ENCODE measurements at places on chromosomes 6 and 20.

GRCh38 chr6:152432758-152433157 lies 204.4 kb downstream of the SYNE1 start:
- DNase-seq = no peak

GRCh38 chr6:116389357-116389756 lies 18.6 kb downstream of the DSE start:
- no peak for DNase-seq

DNA sequence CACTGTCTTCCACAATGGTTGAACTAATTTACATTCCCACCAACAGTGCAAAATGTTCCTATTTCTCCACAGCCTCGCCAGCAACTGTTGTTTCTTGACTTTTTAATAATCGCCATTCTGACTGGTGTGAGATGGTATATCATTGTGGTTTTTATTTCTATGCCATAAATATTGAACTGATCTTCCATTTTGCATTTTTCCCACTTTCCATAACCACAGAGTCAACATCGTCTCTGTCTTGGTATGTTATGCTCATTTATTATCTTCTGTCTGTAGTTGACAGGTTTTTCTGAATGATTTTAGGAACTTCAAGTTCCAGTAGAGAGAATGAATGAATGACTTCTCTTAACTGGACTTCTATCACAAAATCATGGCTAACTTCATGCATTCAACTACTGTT lies 259.8 kb downstream of the UST start:
- no peak for DNase-seq

DNA sequence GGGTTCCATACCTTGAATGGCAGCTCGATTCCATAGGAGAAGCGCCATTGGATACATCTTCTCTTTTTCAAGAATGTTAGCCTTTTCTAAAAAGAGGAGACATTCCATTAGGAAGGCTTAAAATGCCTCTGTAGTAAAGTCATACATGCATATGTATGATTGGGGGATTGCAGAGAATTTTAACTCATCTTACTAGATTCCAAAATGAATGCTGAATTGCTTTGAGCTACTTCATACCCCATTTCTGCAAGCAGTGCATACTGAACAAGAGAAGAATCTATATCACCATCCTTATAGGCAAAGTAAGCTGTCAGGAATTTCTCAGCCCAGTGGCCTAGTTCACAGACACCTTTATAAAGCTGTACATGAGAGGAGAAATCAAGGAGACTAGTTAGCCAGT lies 80.3 kb downstream of the NDUFAF5 start:
- DNase-seq = no peak

Data from right atrium auricular region (tissue), 2 donors.